ENCODE measurements at places on chromosomes 6 and 20.

DNA sequence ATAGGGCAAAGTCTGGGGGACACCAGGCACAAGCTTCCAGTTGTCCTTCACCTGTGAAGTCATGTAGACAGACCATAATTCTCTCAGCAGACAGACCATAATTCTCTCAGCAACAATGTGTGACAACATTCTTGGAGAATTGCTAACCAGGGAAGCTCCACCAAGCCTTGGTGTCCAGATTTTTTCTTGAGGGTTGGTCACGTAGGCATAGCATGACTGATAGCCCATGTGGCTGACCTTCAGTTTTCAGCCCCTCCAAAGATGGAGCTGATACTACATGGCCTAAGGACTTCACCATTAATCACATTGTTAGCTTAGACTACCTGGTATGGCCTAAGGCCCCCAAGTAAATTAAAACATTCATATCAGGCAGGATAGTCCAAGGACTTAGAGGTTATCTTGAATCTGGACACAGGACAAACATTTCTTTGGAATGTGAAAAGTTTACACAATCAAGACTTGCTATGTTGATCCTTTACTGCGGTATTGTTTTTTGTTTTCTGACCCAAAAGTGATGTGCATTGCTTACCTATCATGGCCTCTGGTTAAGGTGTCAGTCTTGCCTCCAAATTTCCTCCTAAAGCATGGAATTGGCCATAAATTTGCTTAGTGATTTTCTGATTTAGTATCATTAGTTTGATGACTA lies 76.9 kb downstream of the CEP57L1 start:
- DNase-seq: no peak

GRCh38 chr20:14488212-14488611 lies 150.8 kb upstream of the FLRT3 start:
- DNase-seq: no peak

- DNase-seq: no peak
Measured at GRCh38 chr6:139973669-139974344, 599.4 kb upstream of the CITED2 start.

DNA sequence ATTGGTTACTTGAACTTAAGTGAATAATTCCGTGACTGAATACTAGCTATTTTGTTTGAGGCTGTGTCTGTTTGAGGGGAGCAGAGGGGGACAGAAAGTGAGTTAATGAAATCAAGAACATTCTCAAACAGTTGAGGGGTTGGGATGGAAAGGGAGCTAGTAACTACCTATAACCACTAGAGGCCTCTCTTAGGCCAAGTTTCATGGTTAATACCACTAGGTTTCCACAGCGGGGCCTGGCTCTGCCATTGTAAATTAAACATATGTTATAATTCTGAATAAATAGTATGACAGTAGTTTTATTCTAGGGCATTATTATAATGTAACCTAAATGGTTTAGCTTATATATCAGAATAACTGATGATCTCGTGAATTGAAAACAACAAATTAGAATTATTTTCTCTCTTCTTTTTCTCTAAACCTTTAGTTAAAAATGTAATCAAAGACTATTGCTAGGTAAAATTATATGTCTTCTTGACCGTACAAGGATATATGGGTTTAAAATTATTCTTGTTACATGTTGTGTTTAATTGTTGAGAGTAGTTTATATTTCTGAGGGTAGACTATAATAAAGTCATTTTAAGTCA lies 108.1 kb downstream of the BCKDHB start:
- DNase-seq: no peak

GRCh38 chr20:61978491-61978890 lies 87.2 kb downstream of the TAF4 start:
- no peak for DNase-seq

DNA sequence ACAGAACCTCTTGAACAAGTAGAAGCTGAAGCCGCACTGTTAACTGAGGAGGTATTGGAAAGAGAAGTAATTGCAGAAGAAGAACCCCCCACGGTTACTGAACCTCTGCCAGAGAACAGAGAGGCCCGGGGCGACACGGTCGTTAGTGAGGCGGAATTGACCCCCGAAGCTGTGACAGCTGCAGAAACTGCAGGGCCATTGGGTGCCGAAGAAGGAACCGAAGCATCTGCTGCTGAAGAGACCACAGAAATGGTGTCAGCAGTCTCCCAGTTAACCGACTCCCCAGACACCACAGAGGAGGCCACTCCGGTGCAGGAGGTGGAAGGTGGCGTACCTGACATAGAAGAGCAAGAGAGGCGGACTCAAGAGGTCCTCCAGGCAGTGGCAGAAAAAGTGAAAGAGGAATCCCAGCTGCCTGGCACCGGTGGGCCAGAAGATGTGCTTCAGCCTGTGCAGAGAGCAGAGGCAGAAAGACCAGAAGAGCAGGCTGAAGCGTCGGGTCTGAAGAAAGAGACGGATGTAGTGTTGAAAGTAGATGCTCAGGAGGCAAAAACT lies 40.1 kb downstream of the ZBTB2 start:
- DNase-seq: no peak

DNA sequence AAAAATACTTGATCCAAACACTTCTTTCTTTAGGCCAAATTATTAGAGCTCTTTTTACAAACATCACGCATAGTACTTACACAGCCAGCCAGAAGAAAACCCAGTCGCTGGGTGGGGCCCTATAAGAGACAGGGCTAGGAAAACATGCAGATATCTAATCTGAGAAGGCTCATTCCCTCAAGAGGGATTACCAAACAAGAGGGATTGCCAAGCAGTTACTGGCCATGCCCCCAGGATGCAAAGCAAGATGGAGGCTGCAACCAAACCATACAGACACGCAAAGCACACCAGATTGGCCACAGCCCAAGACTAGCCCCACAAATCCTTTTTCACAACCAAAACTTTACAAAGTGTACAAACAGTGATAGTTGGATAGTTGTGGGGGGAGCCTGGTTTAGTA lies 1235.4 kb upstream of the GJE1 start:
- DNase-seq: no peak

- DNase-seq: peak; percentile 4
Measured at GRCh38 chr20:46552460-46553420, 2.3 kb upstream of the OCSTAMP start.

GRCh38 chr20:39133201-39133600 lies 171.1 kb downstream of the DHX35 start:
- DNase-seq: no peak

DNA sequence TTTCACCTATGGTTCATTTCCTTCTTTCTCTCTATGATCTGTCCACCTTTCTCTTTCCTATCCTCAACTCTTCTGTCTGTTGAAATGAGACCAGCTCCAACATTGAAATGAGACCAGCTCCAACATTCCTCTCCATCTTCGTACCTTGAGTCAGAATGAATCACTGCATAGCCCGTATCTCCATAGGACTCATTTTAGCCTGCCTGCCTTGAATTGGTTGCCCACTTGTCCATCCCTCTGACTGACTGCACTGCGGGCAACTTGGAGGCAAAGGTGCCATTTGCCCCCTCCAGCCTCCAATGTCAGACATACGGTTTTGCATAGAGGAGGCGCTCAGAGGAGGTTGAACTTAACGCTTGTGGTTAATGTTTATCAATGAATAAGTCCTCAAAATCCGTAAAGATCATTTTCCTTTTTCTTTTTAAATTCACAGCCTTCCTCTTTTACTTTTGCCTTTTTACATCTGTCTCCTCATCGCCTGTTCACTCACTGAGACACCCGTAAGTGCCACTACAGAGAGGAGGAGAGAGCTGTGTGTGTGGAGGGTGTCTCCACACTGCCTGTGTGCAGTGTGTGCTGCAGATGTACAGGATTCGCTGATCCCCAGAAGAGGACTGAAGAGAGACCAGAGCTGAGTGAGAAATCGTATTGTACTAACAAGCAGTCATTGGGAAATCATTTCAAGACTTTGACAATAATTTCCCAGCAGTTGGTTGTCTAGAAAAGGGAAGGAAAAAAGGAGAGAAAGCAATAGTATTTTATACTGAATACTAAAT lies 579.6 kb upstream of the MAP3K7 start:
- DNase-seq: no peak

DNA sequence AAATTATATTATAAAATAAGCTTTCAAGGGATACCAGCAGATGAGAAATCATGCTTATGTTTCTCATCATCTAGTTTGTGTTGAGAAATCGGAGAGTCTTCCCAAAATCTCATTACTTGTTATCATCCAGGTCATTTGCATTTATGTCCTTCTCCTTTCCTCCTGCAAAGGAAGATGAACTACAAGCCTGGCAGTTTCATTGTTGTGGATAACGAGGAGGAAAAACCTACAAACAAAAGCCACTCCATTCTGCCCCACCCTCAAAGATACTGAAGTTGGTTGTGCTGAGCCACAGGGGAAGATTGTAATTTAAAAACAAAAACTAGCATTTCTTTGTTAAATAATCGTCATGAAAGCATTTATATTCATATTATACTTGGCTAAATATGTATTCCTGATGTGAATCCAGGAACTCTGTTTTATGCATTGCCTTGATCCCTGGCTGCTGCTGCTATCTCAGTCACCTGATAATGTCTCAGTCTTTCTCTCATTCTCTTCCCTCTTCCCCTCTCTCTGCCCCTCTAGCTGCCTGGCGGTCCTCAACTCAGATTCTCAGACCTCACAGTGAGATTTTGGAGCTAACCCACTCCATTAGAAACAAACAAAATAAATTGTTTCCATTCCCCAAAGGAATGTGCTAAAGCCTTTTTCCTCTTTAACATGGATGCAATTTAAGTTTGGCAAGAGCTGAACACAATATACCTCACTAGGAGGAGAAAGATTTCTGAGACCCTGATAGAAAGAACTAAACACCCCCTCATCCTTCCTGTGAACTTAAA lies 185.3 kb downstream of the ADAT2 start:
- no peak for DNase-seq

DNA sequence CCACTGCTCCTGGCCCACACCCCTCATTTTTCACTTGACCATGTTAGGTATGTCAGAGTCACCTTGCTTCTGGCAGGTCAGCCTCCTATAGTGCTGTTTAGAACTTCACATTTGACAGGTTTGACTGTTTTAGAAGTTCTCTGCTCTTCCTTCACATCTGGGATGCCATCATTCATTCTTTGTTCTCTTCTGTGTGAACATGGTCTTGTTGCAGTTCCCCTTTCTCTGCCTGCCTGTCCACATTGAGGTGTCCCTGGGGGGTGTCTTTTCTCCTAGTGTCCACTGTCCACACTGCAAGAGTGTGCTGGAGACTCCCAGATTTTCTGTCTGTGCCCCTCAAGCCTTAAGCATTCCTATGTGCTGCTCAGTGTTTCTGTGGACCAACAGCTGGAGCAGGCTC lies 89.5 kb downstream of the JARID2 start:
- DNase-seq: no peak

GRCh38 chr20:45355209-45356084 lies 7.2 kb upstream of the SDC4 start:
- no peak for DNase-seq

DNA sequence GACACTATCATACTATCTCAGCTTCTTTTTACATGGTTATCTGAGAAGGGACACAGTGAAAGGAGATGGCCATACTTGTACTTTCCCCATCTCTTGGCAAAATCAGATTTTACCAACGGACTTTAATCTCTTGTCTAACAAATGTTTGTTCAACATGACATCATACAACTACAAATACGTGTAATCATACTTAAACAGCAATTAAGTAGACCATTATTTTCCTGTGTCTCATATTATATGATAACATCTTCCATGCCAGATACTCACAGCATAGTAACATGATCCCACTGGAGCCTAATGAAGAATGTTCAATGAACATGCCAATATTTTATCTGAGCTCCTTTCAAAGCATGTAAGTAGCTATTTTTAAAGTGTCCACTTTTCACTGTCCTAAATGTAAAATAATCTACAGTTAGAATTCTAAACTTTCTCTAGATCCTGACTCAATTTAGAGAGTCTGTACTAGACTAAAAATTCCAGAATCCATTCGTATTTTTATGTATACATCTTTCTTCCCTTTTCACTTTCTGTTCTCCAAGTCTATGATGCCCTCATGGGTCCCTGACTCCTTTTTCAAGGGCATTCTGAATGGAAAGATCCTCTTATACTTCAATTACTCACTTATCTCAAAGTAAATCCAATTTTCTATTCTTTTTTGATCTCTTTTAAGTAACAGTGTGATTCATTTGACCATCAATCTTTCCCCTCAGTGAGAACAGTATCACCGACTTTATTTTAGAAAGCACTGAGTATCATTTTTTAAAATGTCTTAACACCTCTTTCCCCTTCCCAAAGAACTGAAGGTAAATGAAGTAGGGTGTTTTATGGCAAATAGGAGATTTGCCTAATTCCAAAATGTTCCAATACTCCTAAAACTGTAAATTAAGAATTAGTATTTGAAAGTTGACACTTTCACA lies 133.5 kb downstream of the CDK19 start:
- DNase-seq: no peak

DNA sequence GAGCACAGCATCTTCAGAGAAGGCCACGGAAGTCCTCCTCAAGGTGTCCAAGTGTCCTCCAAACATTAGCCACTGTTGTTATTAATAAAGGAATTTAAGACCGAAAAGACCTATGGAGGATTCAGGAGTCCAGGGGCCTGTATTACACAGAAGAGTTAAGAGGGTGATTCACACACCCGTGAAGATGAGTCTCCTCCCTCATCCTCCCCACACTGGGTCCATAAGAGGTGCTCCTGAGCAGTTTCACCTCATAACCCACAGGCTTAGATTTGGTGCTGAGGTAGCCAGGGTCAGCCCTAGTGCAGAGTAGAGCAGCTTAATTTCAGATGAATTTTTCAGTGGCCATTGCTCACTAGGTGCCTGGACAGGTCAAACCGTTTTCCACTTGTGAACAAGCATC lies 65.3 kb downstream of the PRR18 start:
- DNase-seq: no peak

GRCh38 chr6:54084231-54084630 lies 27.0 kb upstream of the MLIP start:
- DNase-seq: no peak

GRCh38 chr6:144346719-144347447 lies 61.7 kb downstream of the UTRN start:
- DNase-seq: no peak

DNA sequence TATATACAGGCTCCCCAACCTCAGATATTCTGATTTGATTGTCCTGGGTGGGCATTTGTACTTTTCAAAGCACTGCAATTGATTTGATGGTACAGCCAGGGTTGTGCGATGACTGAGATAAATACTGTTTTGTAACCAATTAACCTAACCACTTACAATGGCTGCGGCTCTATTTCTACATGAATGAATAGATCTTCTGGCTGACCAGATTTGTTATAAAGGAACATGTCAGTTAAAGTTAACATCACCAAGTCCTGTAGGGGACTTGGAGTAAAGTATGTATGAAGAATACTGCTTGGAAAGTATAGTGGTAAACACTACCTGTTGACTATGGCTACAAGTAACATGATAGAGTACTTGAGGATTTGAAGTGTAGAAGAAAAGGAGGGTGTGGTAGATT lies 369.2 kb upstream of the JAG1 start:
- no peak for DNase-seq

DNA sequence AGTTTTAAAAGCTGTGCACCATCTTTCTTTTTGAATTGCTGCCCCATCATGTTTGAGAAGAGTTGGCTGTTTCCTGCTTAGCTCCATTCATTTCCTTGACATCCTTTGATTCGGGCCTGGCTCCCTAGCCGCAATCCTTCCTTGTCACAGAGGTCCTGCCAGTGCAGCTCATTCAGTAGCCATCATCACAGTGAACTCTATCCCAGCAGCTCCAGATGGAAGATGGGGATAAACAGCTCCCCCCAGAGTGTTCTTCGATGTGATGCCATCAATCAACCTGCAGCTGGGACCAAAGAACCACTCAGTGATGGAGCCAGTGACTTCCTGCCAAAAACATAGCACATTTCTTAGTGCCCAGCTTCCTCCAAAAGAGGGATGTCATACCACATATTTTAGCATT lies 158.8 kb downstream of the FRK start:
- DNase-seq: no peak
